NCI-H1048 (cell line): ENCODE measurements at places on chromosomes 1 and 21.

DNA sequence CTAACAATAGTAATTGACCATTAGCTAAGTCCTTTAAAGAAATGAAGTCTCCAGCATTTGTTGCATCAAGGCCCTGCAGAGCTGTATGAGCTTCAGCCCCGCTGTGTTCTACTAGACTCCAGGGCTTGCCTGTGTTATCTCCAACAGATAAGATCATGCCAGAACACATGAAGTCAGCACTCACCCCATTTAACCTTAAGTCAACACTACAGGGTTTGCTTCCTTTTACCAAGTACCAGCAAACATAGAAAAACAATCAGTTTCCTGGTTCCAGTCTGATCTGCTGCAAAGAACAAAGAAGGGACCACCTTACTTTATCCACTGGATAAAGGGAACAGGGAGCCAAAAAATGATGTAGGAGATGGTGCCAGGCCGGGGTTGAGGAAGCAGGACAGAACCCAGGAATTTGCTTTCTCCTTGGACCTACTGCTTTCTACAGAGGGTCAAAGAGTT, 41.3 kb upstream of the ENAH start:
- no peak for DNase-seq

DNA sequence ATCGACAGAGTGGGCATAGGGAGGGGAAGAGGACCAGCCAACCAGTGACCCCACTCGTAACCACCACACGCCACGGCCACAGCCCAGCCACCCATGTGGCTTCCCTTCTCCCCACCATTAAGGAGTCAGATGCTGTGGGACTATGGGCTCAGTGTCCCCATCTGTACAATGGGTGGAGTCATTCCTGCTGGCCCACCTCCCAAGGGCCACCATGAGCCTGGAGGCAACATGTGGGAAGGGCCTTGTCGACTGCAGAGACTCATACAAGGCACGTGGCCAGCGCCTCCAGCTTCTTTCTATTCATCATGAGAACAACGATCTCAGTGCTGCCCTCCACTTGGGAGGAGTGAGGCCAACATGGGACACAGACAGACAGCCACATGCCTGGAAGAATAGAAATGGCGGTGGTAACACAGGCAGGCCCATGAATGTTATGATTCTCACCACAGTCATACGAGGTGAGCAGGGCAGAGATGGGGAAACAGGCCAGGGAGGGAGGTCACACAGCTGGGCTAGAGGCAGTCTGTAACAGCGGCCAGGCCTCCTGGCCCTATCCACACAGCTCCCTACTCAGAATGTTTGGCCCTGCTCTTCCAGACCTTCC, 16.1 kb downstream of the LRP8 start:
- no peak for DNase-seq

- DNase-seq, result no peak
Observed at GRCh38 chr1:19618428-19618827, 25.7 kb upstream of the NBL1 start.

DNA sequence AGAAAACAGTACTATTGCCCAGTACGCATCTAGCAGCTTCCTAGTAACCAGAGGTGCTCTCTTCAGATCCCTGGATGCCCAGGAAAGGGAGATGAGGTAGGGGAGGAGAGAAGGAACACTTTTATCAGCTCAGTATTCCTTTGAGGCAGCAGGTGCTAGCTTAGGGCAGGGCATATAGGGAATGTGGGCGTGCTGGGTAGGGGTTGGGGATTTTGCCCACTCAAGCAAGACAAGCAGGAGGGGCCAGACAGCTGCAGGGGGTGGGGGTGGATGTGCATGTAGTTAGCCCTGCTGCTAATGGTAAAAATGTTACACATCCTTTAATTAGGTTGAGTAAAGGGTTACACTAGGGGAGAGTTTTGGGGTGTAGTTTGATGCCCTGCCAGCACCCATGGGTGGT, 18.1 kb upstream of the AVPR1B start:
- DNase-seq, result no peak

DNA sequence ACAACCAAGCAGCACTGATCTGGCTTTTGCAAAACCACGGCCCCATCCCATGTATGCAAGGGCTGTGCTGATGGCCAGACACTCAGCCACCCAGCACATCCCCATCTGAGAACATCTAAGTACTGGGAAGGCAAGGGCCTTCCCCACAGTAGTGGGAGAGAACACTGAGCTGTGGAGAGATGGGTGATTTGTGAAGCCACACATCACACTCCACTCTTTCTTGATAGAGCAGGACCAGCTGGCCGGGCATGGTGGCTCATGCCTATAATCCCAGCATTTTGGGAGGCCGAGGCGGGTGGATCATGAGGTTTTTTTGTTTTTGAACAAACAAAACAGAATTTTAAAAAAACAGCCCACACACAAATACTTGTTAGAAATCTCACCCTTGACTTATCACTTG, 28.2 kb upstream of the RXRG start:
- DNase-seq, result no peak

GRCh38 chr1:156401681-156402081, 32.7 kb downstream of the RHBG start:
- peak; percentile 55 for DNase-seq

GRCh38 chr1:24828183-24828886, 83.1 kb downstream of the CLIC4 start:
- no peak for DNase-seq

DNA sequence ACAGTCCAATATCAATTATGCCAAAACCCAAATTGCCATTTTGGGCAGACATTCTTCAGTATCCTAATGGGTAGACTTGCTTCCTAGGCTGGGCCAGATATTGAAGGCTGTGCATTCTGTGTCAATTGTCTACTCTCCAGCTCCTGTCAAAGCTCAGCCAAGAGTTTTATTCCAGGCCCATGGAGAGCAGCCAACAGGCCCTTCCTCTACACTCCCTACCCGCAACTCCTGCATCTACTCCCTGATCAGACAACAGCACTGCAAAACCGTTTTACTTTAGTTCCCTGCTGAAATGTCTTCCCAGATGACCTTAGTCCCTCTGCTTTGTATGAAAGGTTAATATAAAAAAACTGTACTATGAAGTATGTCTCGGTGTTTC, 6.6 kb upstream of the ADORA3 start:
- no peak for DNase-seq

DNA sequence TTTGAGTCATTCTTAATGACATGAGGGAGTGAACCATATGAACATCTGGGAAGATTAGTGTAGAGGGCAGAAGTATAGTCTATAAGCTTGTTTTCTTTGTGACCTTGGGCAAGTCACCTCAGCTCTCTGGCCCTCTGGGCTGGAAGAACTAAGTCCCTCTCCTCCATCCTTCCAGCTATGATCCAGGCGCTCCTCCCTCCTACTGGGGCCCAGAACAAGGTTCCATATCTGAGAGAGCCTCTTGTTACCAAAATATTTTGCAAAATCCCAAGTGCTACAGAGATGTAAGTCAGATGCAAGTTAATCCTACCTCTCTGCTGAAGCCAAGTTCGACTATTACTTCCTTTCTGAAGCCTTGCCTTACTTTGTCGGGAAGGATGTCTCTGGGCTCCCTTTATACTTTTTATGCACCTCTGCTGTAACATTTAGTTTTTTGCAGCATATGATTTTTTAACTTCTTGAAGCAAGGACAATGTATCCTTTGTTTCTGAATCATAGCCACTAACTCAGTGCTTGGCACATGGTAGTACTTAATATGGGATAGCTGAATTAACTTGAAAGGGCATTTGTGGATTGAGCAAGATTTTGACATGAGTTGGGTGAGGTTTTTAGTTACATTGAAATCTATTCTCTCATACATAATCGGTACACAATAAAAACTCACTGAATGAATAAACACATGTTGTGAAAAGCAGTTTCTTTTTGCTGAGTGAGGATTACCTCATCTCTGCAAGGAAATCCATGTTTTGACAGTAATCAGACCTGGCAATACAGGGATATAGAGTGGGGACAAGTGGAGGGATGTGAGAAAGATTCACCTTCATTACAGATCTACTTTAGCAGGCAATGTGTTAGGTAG, 54.7 kb upstream of the BEND5 start:
- DNase-seq, result no peak

- no peak for DNase-seq
Observed at GRCh38 chr1:176101951-176102642, 105.0 kb downstream of the COP1 start.

GRCh38 chr1:37478890-37479254, 4.5 kb downstream of the ZC3H12A start:
- DNase-seq, result no peak

GRCh38 chr1:82775406-82776000, 974.8 kb downstream of the ADGRL2 start:
- no peak for DNase-seq

- no peak for DNase-seq
Observed at GRCh38 chr1:184033711-184034167, 3.8 kb downstream of the COLGALT2 start.

GRCh38 chr1:31227891-31228568, 11.7 kb downstream of the NKAIN1 start:
- no peak for DNase-seq

- DNase-seq, result no peak
Observed at GRCh38 chr1:245999697-246000637, 507.1 kb downstream of the SMYD3 start.

- no peak for DNase-seq
Observed at GRCh38 chr1:186536273-186536890, 75.5 kb upstream of the PDC start.

DNA sequence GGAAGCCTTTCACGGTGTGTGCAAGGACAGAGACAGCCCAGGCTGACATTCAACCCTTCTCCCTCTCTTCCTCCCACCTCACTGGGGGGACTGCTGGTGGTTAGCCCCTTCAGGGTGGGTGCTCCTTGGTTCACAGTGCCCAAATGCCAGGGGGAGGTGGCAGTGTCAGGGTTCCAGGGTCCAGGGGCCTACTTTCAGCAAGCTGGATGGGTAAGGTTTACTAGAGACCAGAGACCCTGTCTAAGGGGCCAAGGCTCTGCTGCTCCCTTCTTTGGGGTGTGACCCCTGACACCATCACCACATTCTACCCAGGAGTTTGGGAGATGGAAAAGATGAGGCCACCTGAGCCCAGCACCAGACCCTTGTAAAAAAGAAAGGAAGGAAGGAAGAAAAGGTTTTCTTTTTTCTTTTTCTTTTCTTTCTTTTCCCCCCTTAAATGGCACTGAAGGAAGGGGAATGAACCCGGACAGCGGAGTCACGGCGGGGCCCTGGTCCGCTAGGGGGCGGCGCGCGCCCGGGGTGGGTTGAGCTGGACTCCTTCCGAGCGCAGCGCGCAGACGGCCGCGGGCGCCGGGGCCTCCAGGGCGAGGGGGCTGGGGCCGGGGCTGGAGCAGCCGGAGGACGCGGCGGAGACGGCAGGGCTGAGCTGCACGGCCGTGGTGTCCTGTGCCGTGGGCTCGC, 18.8 kb downstream of the KNCN start:
- DNase-seq, result no peak

GRCh38 chr1:44628962-44629756, 45.1 kb downstream of the TMEM53 start:
- DNase-seq, result no peak

DNA sequence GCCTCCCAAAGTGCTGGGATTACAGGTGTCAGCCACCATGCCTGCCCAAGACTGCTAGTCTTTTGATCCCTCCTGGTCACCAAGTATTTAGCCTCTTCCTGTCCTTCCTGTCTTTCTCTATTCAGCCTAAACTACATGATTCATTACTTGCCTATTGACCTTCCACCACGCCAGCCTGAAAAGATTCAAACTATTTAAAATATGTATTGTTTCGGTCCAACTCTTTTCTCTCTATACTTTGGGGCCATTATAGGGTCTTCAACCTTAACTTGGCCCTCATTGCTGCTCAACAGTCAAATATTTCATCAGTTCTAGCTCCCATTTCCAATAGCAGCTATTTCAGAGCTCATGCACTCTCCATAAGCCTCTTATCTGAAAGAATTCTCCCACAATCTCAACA, 153.0 kb downstream of the TNFSF18 start:
- no peak for DNase-seq

DNA sequence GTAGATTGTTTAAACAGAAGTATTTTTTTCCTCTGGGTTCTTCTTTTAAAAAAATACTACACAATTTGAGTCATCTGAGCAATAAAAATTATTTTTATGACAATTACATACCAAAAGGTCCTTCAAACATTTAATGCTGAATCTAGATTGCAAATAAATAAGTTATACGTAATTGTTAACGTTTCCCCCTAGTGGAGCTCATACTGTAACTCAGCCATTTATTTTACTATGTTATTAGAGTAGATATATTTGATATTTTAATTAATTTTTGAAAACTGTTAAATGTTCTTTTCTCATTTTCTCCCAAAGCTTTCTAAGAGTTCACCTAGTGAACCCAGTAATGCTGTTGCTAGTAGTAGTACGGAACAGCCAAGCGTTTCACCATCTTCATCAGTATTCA, 33.5 kb downstream of the ZMYM1 start:
- no peak for DNase-seq

DNA sequence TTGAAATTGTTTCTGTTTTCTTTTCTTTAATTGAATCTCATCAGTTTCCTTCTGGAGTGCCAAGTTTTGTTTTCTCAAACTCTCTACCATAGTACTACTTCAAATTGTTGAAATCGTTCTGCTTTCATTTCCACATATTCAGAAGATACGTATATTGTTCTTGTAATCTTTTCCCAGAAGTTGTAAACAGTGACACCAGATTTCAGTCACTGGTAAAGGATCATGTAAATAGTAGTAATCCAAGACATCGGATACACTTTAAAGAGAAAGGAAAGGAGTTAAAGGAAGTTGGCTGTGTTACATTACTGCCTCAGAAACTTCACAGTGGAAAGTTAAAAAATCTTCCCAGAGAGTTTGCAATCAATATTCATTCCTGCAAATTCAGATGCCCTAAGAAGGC, 67.5 kb downstream of the RGL1 start:
- DNase-seq, result no peak

- no peak for DNase-seq
Observed at GRCh38 chr1:185318431-185319138, 1.5 kb upstream of the IVNS1ABP start.

- DNase-seq, result no peak
Observed at GRCh38 chr1:78549891-78550290, 59.1 kb downstream of the PTGFR start.

GRCh38 chr1:239719642-239720258, 333.4 kb downstream of the CHRM3 start:
- DNase-seq, result no peak

GRCh38 chr1:52748119-52748518, 21.9 kb downstream of the ZYG11B start:
- no peak for DNase-seq

- no peak for DNase-seq
Observed at GRCh38 chr1:221937155-221937953, 195.5 kb upstream of the DUSP10 start.

GRCh38 chr1:92291372-92291999, 7.3 kb downstream of the GLMN start:
- DNase-seq, result no peak

DNA sequence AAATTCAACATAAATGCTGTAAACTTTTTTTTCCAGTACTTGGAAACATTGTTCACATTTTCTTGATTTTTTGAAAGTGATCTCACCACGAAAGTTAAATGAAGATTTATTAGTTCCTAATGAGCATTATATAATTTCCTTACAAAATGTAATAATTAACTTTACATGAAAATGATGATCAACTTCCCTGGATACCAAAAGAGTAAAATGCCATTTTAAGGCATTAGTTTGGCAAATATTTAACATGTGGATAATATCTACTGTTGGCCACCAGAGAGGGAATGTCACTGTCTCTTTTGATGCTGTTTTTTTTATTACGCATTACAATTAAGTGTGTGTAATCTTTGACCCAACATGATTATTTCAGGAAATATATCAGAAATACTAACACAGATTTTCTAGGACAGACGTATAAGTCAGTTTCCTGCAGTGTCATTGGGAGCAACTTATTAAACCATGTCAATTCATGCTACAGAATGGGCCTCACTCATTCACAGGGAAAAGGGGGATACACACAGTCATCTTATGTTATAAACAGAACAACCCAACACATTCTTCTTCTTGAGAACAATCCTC, 903.9 kb upstream of the ADGRL2 start:
- DNase-seq, result no peak

- no peak for DNase-seq
Observed at GRCh38 chr1:26281971-26282370, 2.1 kb downstream of the SH3BGRL3 start.
